ENCODE measurements at places on chromosomes 1 and 21.

DNA sequence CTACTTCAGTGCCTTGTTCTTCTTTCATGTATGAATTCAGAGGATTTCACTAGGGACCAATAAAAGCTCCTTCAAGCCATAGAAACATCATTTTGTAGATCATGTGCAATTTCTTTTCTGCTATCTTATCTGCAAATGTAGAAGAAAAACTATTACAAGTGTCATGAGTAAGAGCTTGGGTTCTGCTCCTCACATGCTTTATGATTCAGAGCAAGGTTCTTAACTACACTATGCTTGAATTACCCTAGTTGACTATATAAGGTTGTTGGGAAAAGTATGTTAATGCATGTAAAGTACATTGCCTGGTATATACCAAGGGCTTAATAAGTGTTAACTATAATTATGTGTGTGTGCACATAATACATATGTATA is 91.4 kb upstream of the S1PR1 start:
- no peak for DNase-seq

- no peak for DNase-seq
Observed at GRCh38 chr1:234589854-234590620, 19.9 kb downstream of the IRF2BP2 start.

GRCh38 chr1:25556791-25557476 is 13.5 kb downstream of the LDLRAP1 start:
- DNase-seq, result no peak

- DNase-seq, result no peak
Observed at GRCh38 chr1:155871390-155871789, 12.0 kb downstream of the SYT11 start.
